Small intestine (tissue), 16 donors: ENCODE measurements at places on chromosomes 4 and X. TPM values are rescaled to one million over a fixed set of nuclear protein-coding genes. Genes with fewer than 3 reads are reported as not detected.

NAA10 gene
- polyA plus RNA-seq = 152 TPM

ETDA gene
- polyA plus RNA-seq = not detected

CT83 gene
- polyA plus RNA-seq = not detected

RRH gene
- polyA plus RNA-seq = 0.15 TPM

RIPPLY1 gene
- polyA plus RNA-seq = 0.40 TPM

SPATA4 gene
- not detected for polyA plus RNA-seq

TLR6 gene
- polyA plus RNA-seq = 0.46 TPM

ADGRL3 gene
- 1.9 TPM for polyA plus RNA-seq

IL2RG gene
- polyA plus RNA-seq = 30.0 TPM

PRSS12 gene
- polyA plus RNA-seq = 12.7 TPM

SPANXA1 gene
- polyA plus RNA-seq = not detected

LDOC1 gene
- polyA plus RNA-seq = 9.0 TPM

SHOX gene
- polyA plus RNA-seq = not detected

GNPDA2 gene
- polyA plus RNA-seq = 8.1 TPM

DDIT4L gene
- polyA plus RNA-seq = 0.19 TPM

FRMPD4 gene
- polyA plus RNA-seq = not detected

CCSER1 gene
- polyA plus RNA-seq = 7.3 TPM

MAGEA8 gene
- 0.10 TPM for polyA plus RNA-seq

CLDN34 gene
- polyA plus RNA-seq = not detected

PASD1 gene
- not detected for polyA plus RNA-seq

FOXO4 gene
- 20.5 TPM for polyA plus RNA-seq

NAP1L3 gene
- polyA plus RNA-seq = 2.3 TPM

ENPEP gene
- 79.4 TPM for polyA plus RNA-seq

ATXN3L gene
- not detected for polyA plus RNA-seq

ARHGEF38 gene
- polyA plus RNA-seq = 0.54 TPM

ADAMTS3 gene
- not detected for polyA plus RNA-seq

TMEM31 gene
- polyA plus RNA-seq = 0.13 TPM

TEX11 gene
- polyA plus RNA-seq = 0.04 TPM

NPFFR2 gene
- polyA plus RNA-seq = not detected

ABLIM2 gene
- 2.1 TPM for polyA plus RNA-seq

OPRPN gene
- not detected for polyA plus RNA-seq

CLGN gene
- not detected for polyA plus RNA-seq

TMEM128 gene
- polyA plus RNA-seq = 21.6 TPM

SPARCL1 gene
- polyA plus RNA-seq = 5.1 TPM

PPP4R3C gene
- not detected for polyA plus RNA-seq

DOK7 gene
- polyA plus RNA-seq = 0.28 TPM

IL1RAPL1 gene
- not detected for polyA plus RNA-seq

FRMD7 gene
- polyA plus RNA-seq = not detected

PCDH18 gene
- 3.2 TPM for polyA plus RNA-seq

LINC00632 gene
- 14.3 TPM for polyA plus RNA-seq

CNKSR2 gene
- under 0.01 TPM for polyA plus RNA-seq

TEC gene
- polyA plus RNA-seq = 1.3 TPM

FAM184B gene
- 0.03 TPM for polyA plus RNA-seq

PRRG3 gene
- polyA plus RNA-seq = 0.69 TPM

GUCY1A1 gene
- polyA plus RNA-seq = 8.1 TPM

RASSF6 gene
- 18.2 TPM for polyA plus RNA-seq

PDE6B gene
- polyA plus RNA-seq = 35.2 TPM

CXorf66 gene
- not detected for polyA plus RNA-seq

UGT2B15 gene
- 15.0 TPM for polyA plus RNA-seq

ZIC3 gene
- 0.01 TPM for polyA plus RNA-seq

SHROOM2 gene
- 8.9 TPM for polyA plus RNA-seq

SLC34A2 gene
- 0.09 TPM for polyA plus RNA-seq

SORBS2 gene
- 36.5 TPM for polyA plus RNA-seq

ZDHHC9 gene
- polyA plus RNA-seq = 17.8 TPM

CTAG1A gene
- not detected for polyA plus RNA-seq

HEPH gene
- 53.0 TPM for polyA plus RNA-seq

FHIP1A gene
- polyA plus RNA-seq = 2.3 TPM

FSTL5 gene
- 0.36 TPM for polyA plus RNA-seq
